T-cell (primary cell): ENCODE measurements at places on chromosomes 11 and 22. TPM values are rescaled to one million over a fixed set of nuclear protein-coding genes. Genes with fewer than 3 reads are reported as not detected.

Gene CRYBB2
- not detected for total RNA-seq

Gene UBASH3B
- 36.8 TPM for total RNA-seq

- DNase-seq, result no peak
Measured at GRCh38 chr11:35313066-35313759, 106.1 kb downstream of the SLC1A2 start.

Gene APOL1
- total RNA-seq, result 19.8 TPM

DNA sequence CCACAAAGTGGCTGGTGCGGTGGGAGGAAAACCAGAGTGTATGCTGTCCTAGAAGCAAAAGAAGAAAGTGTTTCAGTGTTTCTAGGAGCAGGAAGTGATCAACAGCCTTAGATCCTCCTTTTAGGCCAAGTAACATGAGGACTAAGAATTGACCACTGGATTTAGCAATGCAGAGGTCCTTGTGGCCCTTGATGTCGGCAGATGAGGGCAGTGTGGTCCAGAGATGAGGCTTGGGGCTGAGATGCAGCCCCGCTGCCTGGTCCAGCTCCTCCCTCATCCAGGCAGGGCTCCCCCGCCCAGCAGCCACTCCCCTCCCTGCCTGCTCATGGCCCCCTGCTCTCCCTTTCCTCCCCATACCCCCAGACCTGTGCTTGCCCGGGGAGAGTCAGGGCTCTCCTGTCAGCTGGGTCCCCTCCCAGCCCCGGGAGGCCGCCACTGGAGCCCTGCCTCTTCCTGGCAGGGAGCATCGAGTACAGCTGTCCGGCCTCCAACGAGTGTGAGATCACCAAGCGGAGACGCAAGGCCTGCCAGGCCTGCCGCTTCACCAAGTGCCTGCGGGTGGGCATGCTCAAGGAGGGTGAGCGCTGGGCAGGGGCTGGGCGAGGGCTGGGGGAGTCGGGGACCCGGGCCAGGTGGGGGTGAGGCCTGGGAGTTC, 3.7 kb downstream of the TRMT112 start:
- DNase-seq, result no peak

- no peak for DNase-seq
Measured at GRCh38 chr11:110469127-110469526, 39.4 kb downstream of the FDX1 start.

- no peak for DNase-seq
Measured at GRCh38 chr22:46390105-46390651, 54.7 kb downstream of the TRMU start.

Gene RIMBP3B
- total RNA-seq, result 0.60 TPM

DNA sequence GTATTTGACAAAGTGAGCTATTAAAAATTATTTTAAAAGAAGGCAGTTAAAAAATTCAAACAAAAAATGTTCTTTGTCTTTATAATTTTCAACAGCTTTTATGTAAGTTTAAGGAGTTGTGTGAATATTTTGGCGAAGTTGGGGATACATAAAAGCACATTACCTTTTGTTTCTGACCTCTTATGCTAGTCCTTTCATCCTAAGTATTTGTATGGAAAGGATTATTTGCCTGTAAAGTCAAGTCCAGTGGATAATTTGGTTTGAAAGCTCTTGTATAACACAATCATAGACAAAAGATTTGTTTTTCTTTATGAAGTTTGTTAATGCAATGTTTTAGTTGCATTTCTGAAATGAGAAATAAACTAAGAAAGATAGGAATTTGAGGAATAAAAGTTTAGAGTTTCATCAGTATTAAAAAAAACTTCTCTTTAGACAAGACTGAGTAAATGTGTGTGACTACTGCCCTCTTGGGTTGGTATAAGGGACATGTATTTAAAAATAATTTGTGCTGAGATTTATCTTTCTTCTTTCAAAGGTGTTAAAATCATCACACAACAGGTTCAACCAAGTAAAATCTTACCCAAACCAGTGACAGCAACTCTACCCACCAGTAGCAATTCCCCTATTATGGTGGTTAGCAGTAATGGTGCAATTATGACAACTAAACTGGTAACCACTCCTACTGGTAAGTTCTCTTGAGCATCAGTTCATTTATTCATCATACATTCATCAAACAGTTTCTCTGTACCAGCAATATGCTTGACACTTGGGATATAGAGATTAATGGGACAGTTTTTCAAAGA, 68.2 kb downstream of the EMSY start:
- DNase-seq, result no peak

GRCh38 chr11:58905011-58905720, 34.1 kb upstream of the GLYATL1 start:
- no peak for DNase-seq

DNA sequence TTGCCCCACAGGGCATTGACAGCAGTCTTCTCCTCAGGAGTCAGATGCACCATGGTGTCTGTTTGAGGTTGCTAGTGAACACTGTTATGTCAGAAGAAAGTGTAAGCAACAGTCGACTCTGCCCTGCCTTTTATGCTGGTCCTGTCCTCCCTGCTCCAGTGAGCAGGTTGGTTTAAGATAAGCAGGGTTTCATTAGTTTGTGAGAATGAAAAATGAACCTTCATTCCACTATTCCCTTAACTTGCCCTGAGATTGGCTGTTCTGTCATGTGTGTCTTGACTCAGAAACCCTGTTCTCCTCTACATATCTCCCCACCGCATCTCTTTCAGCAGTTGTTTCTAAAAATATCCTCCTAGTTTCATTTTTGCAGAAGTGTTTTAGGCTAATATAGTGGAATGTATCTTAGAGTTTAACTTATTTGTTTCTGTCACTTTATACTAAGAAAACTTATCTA, at the start of gene HBD:
Gene HBD (minus strand): TSS at position 103 of the 454 bp plus-strand sequence. CDS start 50 bp downstream, at position 53.
- DNase-seq, result no peak

DNA sequence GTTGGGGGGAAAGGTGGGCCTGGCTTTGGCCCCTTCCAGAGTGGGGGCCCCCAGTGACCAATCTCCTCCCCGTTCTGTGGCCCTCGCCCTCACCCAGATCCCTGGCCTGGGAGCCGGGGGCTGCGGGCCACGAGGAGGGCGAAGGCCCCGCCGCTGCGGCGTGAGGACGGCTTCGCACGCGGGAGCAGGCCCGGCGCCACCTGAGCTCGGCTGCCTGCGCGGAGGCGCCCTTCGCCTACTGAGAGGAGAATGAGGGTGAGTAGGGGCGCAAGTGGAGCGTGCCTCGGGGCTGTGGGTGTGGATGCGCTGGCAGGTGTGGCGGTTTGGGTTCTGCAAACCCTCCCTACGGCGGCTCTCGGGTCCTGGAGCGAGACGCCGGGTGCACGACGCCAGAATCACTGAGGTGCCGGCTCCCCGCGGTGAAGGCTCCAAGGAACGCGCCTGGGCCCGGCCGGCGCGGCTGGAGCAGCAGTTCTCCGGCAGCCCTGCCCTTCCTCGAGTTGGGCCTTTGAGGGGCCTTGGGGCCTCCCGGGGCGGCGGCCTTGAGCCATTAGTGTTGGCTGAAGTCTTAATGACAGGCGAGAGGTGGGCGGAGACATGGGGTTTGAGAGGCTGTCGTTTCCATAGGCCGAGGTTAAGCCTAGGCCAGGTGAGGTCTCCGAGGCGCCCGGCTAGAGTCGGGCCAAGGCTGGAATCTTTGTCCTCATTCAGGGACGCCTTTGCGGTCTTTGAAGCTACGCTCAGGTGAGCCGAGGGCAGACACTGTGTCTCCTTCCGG, 65.3 kb downstream of the CTTN start:
- no peak for DNase-seq

- DNase-seq, result no peak
Measured at GRCh38 chr22:17091851-17092250, 7.1 kb downstream of the IL17RA start.

DNA sequence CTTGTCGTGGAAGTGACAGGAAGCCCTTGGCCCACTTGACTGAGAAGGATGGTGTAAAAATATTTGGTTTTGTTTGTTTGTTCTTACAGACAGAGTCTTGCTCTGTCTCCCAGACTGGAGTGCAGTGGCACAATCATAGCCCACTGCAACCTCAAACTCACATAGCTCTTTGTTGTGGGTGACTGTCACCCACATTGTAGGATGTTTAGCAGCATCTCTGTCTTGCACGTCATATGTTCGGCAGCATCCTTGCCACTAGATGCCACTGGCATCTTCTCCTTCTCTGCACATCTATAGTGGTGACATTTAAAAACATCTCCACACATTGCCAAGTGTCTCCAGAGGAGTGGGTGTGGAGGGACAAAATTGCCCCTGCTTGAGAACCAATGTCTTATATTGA, 56.8 kb downstream of the PRR5L start:
- peak; percentile 63 for DNase-seq

Gene TNNT3
- total RNA-seq, result 15.9 TPM

DNA sequence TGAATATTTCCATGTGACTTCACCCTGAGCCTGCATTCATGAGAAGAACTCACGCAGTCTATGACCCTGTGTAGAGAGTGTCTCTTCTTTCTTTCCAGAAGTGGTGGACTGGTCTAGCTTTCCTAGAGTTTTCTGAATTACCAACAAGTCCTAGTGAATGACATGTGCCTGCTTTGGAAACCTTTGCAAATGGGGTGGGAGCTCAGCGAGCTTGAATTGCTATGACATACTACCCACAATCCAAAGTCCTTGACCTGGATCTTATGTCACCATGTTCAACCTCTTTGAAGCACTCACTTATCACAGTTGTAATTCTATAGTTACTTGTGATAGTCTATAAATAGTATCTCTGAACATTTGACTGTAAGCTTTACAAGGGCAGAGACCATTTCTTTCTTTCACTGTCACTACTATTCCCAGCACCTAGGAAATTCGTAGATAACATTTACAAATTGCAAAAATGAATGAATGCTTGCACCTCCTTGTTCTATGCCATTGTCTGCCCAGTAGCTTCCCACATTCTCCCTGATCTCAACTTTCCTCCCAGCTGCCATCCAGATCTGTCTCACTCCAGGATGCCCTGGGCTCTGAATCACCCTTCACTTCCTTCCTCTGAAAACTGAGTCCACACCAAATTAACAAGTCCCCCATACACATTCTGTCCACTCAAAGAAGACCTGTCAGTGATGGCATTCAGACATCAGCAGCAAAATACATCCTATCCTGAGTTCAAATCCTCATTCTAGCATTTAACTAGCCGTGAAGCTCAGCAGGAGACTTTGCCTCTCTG, 201.9 kb upstream of the SESN3 start:
- no peak for DNase-seq

- no peak for DNase-seq
Measured at GRCh38 chr22:46726986-46727317, 11.1 kb downstream of the CERK start.

DNA sequence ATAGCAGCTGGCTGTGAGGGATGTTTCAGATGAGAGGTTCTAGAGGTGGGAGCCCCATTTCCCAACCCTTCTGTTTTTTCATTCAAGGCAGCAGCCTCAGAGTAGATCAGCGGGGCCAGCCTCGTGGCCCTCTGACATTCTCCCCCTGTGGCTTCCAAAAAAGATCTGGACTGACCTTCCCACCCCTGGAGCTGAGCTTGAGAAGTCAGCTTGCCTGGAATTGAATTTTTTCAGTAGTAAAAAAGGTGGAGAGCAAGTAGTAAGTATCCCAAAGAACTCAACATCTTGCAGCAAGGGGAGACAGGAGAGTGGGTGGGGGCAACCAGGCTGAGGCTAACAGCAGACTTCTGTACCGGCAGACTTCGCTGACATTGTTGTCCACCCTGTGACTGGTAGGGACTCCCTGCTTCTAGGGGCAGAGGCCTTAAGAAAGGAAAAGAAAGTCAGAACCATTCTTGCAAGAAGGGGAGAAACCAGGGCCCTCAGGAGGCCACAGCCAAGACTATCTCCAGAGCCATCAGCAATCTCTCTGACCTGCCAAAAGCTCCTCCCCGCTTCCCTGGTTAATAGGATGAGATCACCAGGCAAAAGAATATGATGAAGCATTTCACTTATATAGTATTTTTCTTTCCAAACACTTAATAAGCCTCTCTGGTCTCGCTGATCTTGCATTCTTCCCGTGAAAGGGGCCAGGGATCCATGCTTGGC, 2.0 kb upstream of the GRIK4 start:
- no peak for DNase-seq

DNA sequence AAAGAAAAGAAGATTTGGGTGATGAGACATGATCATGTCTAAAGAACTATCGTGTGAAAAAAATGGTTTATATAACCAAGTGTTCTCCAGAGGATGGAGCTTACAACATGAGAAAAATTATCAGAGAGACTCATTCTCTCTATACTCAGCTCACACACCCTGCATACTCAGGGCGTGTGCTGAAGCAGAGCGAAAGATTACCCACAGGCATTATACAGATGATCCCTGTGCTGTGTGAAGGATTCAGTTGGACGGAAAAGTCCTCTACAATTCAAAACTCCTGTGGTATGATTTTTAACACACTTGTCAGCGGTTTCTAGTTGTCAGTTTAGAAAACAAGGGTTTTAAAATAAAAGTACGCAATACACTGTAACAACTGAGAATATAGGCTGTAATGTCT, 267.3 kb downstream of the DLG2 start:
- no peak for DNase-seq

- DNase-seq, result no peak
Measured at GRCh38 chr11:47725442-47726117, 10.4 kb upstream of the AGBL2 start.

Gene SMIM35
- 0.47 TPM for total RNA-seq

Gene FAM227A
- not detected for total RNA-seq

DNA sequence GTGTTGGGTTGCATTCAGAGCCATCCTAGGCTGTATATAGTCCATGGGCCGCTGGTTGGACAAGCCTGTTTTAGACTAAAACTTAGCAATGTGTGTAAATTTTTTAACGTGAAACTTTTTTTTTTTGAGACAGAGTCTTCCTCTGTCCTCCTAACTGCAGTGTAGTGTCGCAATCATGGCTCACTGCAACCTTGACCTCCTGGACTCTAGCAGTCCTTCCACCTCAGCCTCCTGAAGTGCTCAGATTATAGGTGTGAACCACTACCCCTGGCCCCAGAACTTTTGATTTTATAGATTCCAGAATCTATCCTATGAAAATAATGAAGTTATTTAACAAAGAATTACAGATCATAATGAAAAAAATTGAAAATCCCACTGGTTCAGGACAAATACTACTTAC, 29.9 kb upstream of the PANX2 start:
- DNase-seq, result no peak

Gene OR51F2
- not detected for total RNA-seq

DNA sequence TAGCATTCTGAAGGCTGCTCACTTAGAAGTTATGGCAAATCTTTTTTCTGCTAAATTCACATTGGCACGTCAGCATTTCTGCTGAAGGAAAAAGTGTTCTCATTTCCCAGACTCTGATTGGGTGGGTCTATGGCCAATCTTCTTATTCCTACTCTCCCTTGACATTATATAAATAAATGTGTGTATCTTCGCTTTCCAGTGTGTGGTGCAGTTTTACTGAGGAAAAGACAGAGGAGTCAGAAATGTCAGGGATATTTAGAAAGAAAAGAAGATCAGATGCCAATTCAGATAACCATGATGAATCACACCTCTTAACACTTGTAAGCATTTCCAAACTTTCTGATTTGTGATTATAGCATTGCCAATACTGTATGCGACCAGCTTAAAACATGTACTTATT, 3.2 kb upstream of the BDNF start:
- DNase-seq, result no peak

Gene GRAMD1B
- total RNA-seq, result 9.1 TPM

GRCh38 chr11:126172596-126173038, 38.8 kb downstream of the RPUSD4 start:
- DNase-seq, result no peak
